ELR (cell line): ENCODE measurements at places on chromosomes 7 and 10.
A peak's percentile ranks its signal among the peaks of the same experiment; 100 is the strongest.

DNA sequence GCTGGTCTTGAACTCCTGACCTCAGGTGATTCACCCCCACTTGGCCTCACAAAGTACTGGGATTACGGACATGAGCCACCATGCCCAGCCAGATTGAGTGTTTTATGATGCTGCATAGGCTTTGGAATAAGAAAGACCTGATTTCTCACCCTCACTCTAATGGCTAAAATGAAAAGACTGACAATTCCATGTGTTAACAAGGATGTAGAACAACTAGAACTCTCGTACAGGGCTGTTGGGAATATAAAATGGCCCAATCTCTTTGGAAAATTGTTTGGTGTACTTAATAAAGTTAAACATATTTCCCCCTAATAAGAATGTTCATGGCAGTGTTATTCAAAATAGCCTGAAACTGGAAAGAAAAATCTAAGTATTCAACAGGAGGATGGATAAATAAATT is 43.2 kb upstream of the VCL start:
- DNase-seq, result no peak

GRCh38 chr10:9452056-9452455 is 1397.6 kb downstream of the GATA3 start:
- DNase-seq, result no peak

DNA sequence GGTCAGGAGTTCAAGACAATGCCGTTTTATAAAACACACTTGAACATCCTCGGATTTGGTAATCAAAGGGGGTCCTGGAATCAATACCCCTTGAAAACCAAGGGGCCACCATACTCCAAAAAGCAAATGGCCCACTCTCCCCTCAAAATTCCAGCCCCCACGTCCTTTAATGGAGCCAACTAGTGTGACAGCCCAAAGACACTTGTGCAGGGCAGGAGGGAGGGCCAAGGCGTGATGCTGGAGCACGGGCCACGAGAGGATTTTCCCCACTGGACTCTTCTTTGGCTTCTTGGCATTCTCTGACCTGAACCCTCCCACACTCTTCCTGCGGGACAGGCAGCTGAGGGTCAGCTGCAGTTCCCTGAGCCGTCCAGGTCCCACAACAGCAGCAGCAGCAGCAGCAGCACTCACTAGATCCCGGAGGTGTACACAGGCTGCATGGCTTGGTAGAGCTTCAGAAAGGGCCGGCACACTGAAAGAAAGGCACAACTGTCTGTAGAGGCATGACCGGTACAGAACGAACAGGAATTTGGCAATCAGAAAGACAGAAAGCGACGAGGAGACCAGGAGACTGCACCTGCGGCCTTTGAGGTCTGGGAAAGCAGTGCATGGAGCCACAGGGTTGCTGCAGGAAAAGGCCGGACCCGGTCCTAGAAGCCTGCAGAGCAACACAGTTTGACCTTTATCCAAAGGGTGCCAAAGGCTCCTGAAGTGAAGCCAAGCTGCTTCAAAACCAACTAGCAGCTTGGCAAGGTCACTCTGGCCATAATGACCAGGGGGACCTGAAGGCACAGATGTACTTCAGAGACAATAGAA is 168.2 kb downstream of the TNS3 start:
- DNase-seq, result no peak

DNA sequence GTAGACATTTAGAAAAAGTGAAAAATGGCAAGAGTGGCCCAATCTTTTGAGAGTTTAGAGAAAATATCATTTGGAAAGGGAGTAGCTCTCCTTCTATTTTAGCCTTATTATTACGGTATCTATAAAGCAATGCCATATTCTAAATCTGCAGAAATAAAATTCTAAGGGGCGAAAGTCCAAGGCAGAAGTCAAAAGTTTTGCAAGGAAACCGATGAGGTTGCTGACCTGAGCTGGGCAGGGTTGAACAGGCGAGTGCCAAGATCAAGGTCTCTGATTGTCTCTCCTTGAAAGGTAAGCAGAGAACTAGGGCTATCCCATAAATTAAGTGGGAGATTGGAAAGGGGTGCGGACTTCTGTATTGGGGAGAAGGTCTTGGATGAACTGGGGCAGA is 11.7 kb downstream of the TRIM56 start:
- DNase-seq, result no peak

DNA sequence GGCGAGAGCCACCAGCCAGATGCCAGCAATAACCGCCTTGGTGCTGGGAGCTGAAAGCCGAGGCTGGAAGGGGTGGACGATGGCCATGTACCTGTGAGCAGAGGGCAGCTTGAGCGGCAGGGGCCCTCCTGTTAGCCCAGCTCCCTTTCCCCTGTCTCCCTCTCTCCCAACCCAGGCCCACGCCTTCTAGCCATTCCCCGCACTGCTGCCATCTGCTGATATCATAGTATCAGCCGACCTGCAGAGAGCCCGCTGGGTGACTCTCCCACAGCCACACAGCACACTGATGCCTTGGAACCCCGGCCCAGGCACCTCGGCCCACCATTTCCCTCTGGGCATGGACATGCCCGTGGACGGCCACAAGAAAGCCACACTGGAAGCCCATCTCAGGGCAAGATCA is 1.7 kb downstream of the TACR2 start:
- DNase-seq, result no peak

- no peak for DNase-seq
Measured at GRCh38 chr7:3042861-3043489, 692 bp downstream of the CARD11 start.

GRCh38 chr10:78049851-78050250 is 16.2 kb downstream of the RPS24 start:
- DNase-seq, result no peak

DNA sequence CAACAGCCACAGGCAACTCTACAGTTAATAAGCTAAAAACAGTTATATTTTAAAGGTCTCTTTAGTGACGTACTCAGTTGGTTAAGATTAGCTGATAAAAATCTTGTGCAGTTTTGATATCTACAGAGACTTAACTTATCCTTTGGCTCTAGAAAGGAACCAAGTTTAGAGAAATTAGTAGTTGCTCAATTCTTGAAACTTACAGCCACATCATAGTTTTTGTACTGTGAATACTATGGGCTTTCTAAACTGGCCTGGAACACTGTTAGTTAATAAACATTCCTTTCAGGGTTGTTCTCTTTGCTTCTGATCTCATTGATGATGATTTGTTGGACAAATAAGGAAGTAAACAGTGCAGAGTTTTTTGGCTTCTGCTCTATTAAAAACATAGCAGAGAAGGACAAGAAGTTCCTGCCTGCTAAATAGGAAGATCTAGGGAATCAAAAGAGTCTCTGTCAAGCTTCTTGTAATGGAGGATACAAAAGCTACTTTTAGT is 73.1 kb downstream of the MKLN1 start:
- no peak for DNase-seq

GRCh38 chr10:108970016-108970415 is 953.3 kb downstream of the XPNPEP1 start:
- peak; percentile 61 for DNase-seq

DNA sequence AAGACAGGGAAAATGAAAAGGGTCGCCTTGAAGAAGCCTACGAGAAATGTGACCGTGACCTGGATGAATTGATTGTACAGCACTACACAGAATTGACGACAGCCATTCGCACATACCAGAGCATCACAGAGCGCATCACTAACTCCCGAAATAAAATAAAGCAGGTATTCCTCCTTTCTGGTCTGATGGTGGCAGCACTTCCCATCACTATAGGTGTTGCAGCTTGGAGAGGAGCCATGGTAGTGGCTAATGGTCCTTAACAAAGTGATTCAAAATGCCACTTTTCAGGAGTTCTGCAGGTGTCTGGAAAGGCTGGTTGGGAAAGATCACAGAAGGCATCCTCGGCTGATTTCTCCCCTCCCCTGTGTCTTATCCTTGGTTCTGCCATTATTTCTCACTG is 22.1 kb downstream of the EXOC4 start:
- DNase-seq, result no peak

GRCh38 chr7:69776611-69777010 is 178.3 kb downstream of the AUTS2 start:
- no peak for DNase-seq

- DNase-seq, result no peak
Measured at GRCh38 chr10:77079592-77080300, 557.9 kb downstream of the KCNMA1 start.

DNA sequence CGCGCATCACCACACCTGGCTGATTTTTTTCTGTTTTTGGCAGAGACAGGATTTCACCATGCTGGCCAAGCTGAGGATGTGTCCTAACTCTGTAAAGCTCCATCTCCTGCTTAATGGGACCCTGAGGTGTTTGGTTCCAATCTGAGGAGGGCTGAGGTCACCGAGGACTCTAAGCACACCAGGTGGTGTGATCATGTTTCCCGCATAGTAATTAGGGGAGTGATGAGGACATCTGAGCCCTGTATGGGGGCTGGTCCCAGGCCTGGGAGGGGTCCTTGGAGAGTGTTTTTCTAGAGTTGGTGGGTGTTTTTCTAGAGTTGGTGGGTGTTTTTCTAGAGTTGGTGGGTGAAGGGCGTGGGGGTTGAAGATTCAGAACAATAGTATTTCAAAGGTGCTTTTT is 3.0 kb upstream of the ABHD11 start:
- DNase-seq, result no peak

- DNase-seq, result no peak
Measured at GRCh38 chr7:107065929-107066247, 21.4 kb downstream of the PRKAR2B start.

DNA sequence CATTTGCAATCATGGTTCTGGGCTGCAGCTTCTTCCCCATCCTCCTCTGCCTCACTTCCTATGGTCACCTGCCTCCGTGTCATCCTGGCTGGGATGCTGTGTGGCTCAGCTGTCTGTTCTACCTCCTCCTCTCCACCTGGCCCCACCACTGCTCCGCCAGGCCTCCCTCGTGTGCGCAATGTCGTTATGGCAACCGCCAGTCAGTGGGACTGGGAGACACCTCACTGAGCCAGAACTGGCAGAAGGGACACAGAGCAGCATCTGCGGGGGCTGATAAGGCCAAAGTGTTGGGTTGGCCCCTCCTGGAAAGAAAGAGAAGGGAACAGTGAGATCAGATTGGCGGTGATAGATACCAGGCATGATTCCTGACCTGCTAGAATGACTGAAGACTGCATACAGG is 527.5 kb downstream of the INHBA start:
- DNase-seq, result no peak

GRCh38 chr7:51006483-51007235 is 224.0 kb upstream of the GRB10 start:
- no peak for DNase-seq

DNA sequence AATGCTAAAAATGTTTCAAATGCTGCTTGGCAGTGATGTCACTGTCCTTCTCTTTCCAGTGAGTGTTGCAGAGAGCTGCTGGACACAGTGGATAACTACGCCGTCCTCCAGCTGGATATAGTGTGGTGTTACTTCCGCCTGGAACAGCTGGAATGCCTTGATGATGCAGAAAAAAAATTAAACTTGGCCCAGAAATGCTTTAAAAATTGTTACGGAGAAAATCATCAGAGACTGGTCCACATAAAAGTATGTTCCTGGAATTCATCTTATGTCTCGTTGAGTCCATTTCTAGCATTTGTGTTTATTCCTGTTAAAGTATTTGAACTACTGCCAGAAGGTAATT is 25.2 kb downstream of the NUB1 start:
- peak; percentile 18 for DNase-seq

GRCh38 chr10:50798297-50798696 is 58.6 kb downstream of the ASAH2B start:
- no peak for DNase-seq

GRCh38 chr10:52950578-52950977 is 178.0 kb upstream of the MBL2 start:
- DNase-seq, result no peak
